Activated naive CD4-positive, alpha-beta T cell treated with anti-CD3 and anti-CD28 coated beads, Interleukin-2, amount 10 ng/mL, durations not matched to agents 7 days and 5 days (primary cell): ENCODE measurements at places on chromosomes 13 and 19.

GRCh38 chr19:10230173-10230860, 814 bp downstream of the S1PR2 start:
- peak; percentile 69 for DNase-seq

DNA sequence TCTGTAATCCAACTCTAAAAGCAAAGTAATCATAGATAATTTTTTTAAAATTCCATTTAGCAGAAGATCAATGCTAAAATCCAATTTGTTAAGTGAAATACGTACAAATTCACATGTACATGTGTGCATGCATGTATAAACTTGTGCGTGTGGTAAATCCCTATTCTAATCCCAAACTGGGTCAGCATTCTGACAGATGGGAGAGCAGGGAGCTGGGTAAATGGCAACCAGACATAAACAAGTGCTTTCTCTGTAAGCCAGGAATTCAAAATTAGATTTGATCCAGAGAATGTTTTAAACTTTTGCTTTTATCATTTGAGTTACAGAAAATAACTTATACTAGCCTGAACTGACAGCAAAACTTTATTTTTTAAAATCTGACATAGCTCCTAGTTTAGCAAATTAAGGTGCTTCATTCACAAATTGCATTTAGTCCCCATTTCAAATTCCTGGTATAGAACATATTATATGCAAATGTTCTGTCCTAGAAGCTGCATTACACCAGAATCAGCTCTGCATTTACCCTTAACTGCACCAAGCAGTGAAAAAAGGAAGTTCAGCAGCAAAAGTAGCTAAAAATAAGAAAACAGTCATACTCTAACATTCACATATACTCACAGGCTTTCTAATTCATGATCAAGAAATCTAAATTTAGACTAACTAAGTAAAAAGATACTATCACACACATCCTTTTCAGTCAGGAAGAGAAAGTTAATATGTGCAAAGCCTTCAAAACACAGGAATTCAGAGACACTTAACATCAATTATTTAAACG, 32.6 kb downstream of the UBL3 start:
- no peak for DNase-seq

- no peak for DNase-seq
These were observed 105.1 kb downstream of the NUFIP1 start for GRCh38 chr13:44884076-44884729.

GRCh38 chr19:29524912-29525831, 622 bp upstream of the VSTM2B start:
- DNase-seq, result no peak

GRCh38 chr13:112828082-112828699, 138.4 kb downstream of the ATP11A start:
- no peak for DNase-seq
